ENCODE measurements at places on chromosomes 3 and 15.

DNA sequence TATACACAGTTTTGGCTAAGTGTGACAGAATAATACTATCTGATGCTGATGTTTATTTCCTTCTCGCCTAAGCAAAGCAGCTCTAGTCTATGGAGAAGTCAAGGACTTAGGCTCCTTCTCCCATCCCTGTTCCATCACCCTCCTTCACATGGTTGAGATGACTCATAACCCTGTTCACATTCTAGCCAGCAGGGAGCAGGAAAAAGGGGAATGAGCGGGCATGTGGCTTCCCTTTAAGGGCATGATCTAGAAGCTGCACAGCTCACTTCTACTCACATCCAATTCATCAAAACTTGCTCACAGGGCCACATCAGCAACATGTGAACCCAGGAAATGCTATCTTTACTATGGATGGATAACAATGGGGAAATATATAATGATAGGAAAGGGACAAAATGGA is 40.9 kb downstream of the CBLB start:
- H3K27me3 ChIP-seq, result peaks cover 2% of the 10 kb centered on the region
- DNase-seq, result no peak
- no peak overlapping the region for H3K27ac ChIP-seq
- peaks cover 24% of the 10 kb centered on the region for H3K4me1 ChIP-seq
- H3K36me3 ChIP-seq, result peaks cover 75% of the 10 kb centered on the region

GRCh38 chr3:55244247-55244646 is 242.9 kb downstream of the WNT5A start:
- DNase-seq, result no peak
- no peak overlapping the region for H3K4me3 ChIP-seq
- H3K27me3 ChIP-seq, result peaks cover 13% of the 10 kb centered on the region
- H3K4me1 ChIP-seq, result peaks cover 29% of the 10 kb centered on the region
- H3K27ac ChIP-seq, result no peak overlapping the region

GRCh38 chr15:58740436-58740835 is 9.1 kb downstream of the ADAM10 start:
- DNase-seq, result no peak
- H3K27ac ChIP-seq, result no peak overlapping the region
- H3K4me1 ChIP-seq, result peaks cover 35% of the 10 kb centered on the region
- H3K27me3 ChIP-seq, result no peaks in the 10 kb centered on the region

DNA sequence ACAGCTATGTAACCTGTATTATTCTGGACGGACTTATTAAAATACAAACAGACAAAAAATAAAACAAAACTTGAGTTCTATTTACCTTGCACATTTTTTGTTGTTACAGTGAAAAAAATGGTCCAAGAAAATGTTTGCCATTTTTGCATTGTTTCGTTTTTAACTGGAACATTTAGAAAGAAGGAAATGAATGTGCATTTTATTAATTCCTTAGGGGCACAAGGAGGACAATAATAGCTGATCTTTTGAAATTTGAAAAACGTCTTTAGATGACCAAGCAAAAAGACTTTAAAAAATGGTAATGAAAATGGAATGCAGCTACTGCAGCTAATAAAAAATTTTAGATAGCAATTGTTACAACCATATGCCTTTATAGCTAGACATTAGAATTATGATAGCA is 17.1 kb downstream of the LMOD3 start:
- DNase-seq, result no peak
- H3K27me3 ChIP-seq, result no peaks in the 10 kb centered on the region
- H3K36me3 ChIP-seq, result peaks cover 26% of the 10 kb centered on the region
- no peaks in the 10 kb centered on the region for H3K4me1 ChIP-seq

DNA sequence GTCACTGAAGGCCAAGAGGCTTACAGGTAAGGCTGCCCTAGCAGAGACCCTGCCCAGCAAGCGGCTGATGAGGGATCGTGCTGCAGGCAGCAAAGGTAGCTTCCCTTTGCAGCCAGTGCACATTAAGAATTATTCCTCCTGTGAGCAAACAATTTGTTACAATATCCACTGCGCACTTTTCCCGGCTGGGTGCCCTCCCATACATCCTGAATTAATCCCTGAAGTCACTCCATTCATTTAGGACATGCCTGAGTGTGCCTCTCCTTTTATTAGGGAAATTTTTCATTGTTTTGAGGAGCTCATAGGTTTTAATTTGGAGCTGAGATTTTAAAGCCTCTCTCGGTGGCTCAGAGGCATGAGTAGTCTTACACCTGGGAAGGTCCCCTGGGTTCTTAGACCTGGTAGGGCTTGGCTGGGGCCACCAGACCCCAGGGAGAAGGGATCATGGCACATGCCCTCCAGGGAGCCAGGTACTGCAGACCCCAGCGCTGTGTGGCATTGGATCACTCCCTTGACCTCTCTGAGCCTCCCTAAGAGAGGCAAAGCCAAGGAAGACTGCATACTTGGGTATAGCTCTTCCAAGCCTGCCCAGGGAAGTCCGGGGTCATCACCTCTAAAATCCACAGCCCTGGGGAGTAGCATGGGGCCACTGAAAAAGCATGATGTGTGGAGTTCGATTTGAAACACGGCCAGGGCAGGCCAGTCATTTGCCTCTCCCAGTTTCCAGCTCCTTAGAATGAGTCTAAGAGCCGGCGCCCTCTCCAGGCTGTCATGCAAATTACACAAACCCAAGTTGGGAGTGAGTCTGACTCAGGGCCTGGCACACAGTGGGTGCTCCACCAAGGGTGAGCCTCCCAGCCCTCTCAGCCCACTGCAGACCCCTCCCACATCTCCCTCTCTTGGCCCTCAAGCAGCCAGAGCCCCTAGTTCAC is 151.9 kb upstream of the LINGO1 start:
- H3K4me3 ChIP-seq, result no peak overlapping the region
- H3K36me3 ChIP-seq, result no peaks in the 10 kb centered on the region
- H3K27me3 ChIP-seq, result peaks cover 10% of the 10 kb centered on the region
- H3K27ac ChIP-seq, result no peak overlapping the region

DNA sequence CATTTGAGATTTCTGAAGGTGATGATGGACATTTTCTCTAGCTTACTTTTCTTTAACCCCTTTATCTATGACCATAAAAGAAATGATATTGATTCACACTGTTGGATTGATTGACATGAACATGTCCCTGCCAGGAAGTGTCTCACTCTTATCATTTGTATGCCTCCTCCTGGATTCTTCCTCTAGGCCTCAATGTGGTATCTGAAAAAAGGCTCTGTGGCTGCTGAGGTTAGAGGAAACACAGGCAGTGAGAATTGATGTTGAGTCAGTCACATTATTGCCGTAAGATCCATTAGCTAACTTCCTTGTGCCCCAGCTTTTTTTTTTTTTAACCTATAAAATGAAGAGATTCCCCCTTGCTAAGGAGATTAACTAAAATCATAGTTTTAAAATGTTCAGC is 8.0 kb upstream of the THRB start:
- H3K36me3 ChIP-seq, result no peaks in the 10 kb centered on the region
- DNase-seq, result no peak
- H3K27ac ChIP-seq, result no peak overlapping the region
- H3K4me3 ChIP-seq, result no peak overlapping the region
- H3K4me1 ChIP-seq, result no peaks in the 10 kb centered on the region

GRCh38 chr3:13233487-13234485 is 160.6 kb upstream of the IQSEC1 start:
- DNase-seq, result no peak
- no peak overlapping the region for H3K4me3 ChIP-seq
- no peak overlapping the region for H3K27ac ChIP-seq
- no peaks in the 10 kb centered on the region for H3K36me3 ChIP-seq
- peaks cover 36% of the 10 kb centered on the region for H3K4me1 ChIP-seq

GRCh38 chr15:67472957-67473356 is 48.0 kb upstream of the C15orf61 start:
- H3K27me3 ChIP-seq, result peaks cover 13% of the 10 kb centered on the region
- no peak overlapping the region for H3K27ac ChIP-seq
- H3K4me1 ChIP-seq, result no peaks in the 10 kb centered on the region
- DNase-seq, result no peak

DNA sequence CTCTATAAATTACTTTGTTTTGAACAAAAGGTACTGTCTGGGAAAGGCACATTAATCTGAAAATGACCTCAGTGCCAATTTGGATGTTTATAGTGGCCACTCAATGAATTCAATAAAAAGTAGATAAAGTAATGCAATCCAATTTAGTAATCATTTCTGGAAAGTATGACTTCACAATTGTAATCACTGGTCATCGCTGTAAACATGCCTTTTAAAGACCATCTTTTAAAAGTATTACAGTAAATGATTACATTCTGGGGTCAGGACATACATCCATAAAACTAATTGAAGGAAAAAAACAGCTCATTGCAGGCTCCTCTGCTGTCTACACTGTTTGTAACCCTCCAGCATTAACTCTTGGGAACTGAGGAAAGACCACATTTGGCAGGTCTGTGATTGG is 43.2 kb downstream of the HRH1 start:
- H3K4me3 ChIP-seq, result no peak overlapping the region
- no peaks in the 10 kb centered on the region for H3K36me3 ChIP-seq
- H3K4me1 ChIP-seq, result peaks cover 15% of the 10 kb centered on the region
- no peak overlapping the region for H3K27ac ChIP-seq
- H3K27me3 ChIP-seq, result peaks cover 25% of the 10 kb centered on the region

DNA sequence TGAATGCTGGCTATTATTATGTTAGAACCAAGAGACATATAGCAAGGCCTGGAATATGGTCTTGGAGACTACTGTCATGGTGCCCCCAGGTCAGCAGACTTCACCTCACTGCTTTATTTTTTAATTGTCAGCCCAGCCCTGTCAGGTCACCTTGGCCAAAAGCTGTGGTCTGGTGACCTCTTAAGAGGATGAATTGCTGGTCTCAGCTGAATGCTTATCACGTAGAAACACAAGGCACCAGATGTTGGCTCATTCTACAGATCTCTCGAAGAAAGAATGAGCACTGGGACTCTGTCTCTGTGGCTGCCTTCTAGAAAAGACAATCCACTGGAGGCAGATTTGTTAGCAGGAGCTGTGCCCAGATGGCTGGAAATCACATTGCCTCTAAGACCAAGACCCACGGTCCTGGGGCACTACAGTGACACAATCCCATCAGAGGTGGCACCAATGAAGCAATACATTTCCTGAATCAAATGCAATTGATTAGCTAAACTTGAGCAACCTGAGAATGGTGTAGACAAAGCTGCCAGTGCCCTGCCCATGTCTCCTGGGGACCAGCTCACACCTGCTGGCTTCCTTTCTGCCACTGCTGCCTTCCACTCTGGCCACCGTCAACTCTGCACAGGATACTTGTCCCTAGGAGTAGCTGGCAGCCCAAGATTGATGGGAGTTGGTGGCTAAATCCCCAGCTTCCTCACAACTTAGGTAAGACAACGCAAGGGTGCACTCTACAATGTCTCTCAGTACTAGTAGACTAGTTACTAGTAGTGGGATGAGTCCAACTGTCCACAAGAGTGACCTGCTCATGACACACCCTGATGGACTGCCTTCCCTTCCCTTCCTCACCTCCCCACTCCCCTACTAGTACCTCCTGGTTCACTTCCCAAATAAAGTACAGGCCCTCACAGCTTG is 384.9 kb upstream of the PROK2 start:
- no peak overlapping the region for H3K4me3 ChIP-seq
- no peak for DNase-seq
- H3K27ac ChIP-seq, result no peak overlapping the region
- no peaks in the 10 kb centered on the region for H3K36me3 ChIP-seq
- H3K4me1 ChIP-seq, result peaks cover 20% of the 10 kb centered on the region

DNA sequence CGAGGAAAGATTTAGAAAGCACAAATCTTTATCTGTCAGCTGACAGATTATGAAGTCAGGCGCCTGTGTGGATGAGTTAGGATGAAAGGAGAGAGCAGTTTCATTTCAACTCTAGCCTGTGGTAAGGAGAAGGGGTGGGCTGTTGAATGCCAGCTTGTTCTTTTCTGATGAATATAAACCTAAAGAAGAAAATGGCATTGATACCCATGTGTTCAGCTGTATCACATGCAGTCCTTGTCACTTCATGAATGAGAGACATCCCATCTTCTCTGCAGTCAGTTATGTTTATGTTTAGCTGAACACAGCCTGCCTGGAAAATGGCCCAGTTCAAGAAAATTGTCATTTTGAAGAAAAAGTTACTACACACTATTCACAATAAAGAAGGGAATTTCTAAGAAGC is 345.7 kb upstream of the RBMS3 start:
- H3K27me3 ChIP-seq, result no peaks in the 10 kb centered on the region
- no peak overlapping the region for H3K4me3 ChIP-seq
- H3K36me3 ChIP-seq, result no peaks in the 10 kb centered on the region
- no peak overlapping the region for H3K27ac ChIP-seq

DNA sequence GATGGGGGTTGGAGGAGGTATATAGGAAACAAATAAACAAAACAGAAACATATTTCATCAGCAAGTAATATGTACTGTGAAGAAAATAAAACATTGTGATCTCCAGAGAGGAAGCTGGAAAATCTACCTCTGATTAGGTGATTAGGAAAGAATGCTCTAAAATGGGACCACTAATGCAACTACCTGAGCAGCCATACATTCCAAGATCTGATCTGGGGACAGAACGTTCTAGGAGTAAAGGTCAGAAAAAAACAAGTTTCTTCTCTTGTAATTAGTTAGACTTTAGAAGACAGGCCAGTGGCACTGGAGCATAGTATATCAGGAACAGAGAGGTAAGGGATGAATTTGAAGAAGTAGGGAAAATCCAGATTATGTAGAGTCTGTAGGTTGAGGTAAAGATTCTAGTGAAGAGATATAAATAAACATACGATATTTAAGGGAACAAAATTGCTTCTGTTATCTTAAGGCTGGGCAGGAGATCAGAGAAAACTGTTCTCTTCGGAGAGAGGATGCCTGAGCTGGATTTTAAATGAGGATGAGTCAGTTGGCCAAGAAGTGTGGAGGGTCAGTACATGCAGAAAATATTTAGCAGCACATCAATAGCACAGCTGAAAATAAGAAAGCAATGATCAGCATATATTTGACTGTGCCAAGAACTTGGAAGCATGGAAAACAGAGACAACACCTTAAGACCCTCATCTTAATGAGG is 429.5 kb downstream of the NLGN1 start:
- no peak overlapping the region for H3K4me3 ChIP-seq
- H3K36me3 ChIP-seq, result no peaks in the 10 kb centered on the region
- no peaks in the 10 kb centered on the region for H3K4me1 ChIP-seq
- no peak for DNase-seq

- no peak for DNase-seq
- no peak overlapping the region for H3K4me3 ChIP-seq
- no peaks in the 10 kb centered on the region for H3K36me3 ChIP-seq
- no peaks in the 10 kb centered on the region for H3K27me3 ChIP-seq
- H3K4me1 ChIP-seq, result peaks cover 24% of the 10 kb centered on the region
- no peak overlapping the region for H3K27ac ChIP-seq
Observed at GRCh38 chr3:148081926-148082325, 615.8 kb upstream of the AGTR1 start.

- no peak overlapping the region for H3K27ac ChIP-seq
- H3K27me3 ChIP-seq, result peaks cover 3% of the 10 kb centered on the region
- DNase-seq, result no peak
Observed at GRCh38 chr3:152208439-152208838, 60.3 kb upstream of the MBNL1 start.

Measured in nephron progenitor cell (in vitro differentiated cells).